ENCODE measurements at places on chromosomes 7 and 10.

- no peak overlapping the region for H3K4me3 ChIP-seq
- no peaks in the 10 kb centered on the region for H3K27me3 ChIP-seq
- no peak overlapping the region for H3K27ac ChIP-seq
- no peaks in the 10 kb centered on the region for H3K36me3 ChIP-seq
Measured at GRCh38 chr7:117489016-117489415, 9.2 kb downstream of the CFTR start.

- no peak for DNase-seq
- no peak overlapping the region for H3K27ac ChIP-seq
- H3K27me3 ChIP-seq: no peaks in the 10 kb centered on the region
- no peaks in the 10 kb centered on the region for H3K4me1 ChIP-seq
- no peak overlapping the region for H3K4me3 ChIP-seq
Measured at GRCh38 chr10:108112218-108112617, 947.7 kb upstream of the SORCS1 start.

DNA sequence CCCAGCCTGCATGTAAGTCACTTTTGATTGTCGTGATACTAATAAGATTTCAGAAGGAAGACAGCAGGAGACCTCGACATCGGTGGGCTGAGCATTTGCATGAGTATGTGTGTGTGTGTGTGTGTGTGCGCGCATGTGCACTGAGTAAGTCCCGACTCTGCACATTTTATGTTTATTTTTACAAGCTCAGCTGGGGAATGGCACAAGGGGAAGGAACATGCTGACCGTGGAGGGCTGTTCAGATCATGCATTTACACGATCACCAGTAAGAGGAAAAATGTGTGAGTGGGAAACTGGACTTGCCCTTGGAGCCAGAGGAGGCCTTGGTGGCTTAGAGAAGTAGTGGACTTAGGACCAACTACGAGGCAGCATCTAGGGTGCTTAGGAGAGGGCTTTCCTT lies 41.3 kb downstream of the IL2RA start:
- H3K4me3 ChIP-seq: no peak overlapping the region
- H3K27ac ChIP-seq: no peak overlapping the region
- no peaks in the 10 kb centered on the region for H3K4me1 ChIP-seq

DNA sequence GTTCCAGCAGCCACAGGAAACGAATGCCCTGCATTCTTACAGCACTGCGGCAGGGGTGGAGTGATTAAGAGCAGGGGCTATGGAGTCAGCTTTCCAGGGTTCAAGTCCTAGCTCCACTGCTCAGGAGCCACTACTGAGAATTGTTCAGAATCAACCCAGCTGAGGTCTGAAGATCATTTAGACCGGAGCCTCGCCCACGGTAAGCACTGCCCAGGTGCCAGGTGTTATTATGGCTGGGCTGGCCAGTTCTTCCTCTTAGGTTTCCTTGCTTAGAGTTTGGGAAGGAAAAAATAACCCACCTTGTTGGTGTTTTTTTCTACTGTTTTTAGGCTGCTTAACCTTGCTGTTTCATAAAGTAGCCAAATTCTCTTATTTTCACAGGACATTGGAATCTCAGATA lies 4.8 kb upstream of the FIGNL1 start:
- no peak overlapping the region for H3K27ac ChIP-seq
- DNase-seq: no peak
- H3K4me1 ChIP-seq: peaks cover 10% of the 10 kb centered on the region
- no peaks in the 10 kb centered on the region for H3K36me3 ChIP-seq

DNA sequence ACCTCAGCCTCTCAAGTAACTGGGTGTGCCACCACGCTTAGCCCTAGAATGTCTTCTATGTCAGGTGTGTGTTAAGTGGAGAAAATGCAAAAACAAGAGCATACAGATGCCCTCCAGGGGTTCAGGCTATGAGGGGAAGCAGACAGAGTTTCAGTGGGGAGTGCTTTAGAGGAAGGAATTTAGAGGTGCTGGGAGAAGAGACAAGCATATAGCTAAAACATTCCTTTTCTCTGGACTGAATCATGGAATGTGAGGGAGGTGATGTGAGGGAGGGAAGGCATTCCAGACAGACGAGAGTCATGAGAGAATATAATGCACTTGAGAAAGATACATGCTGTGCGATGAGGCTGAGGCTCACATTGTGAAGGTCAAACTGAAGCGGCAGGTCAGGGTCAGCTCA lies 6.6 kb upstream of the ZNF786 start:
- no peaks in the 10 kb centered on the region for H3K36me3 ChIP-seq
- H3K4me3 ChIP-seq: no peak overlapping the region
- no peak for DNase-seq
- H3K27me3 ChIP-seq: no peaks in the 10 kb centered on the region
- H3K27ac ChIP-seq: no peak overlapping the region

GRCh38 chr7:129255800-129256199 lies 31.0 kb downstream of the AHCYL2 start:
- no peaks in the 10 kb centered on the region for H3K27me3 ChIP-seq
- H3K4me1 ChIP-seq: no peaks in the 10 kb centered on the region
- H3K36me3 ChIP-seq: no peaks in the 10 kb centered on the region
- H3K27ac ChIP-seq: no peak overlapping the region
- H3K4me3 ChIP-seq: no peak overlapping the region
- no peak for DNase-seq

- peaks cover 13% of the 10 kb centered on the region for H3K4me1 ChIP-seq
- peaks cover 38% of the 10 kb centered on the region for H3K27me3 ChIP-seq
- H3K36me3 ChIP-seq: no peaks in the 10 kb centered on the region
- no peak overlapping the region for H3K27ac ChIP-seq
Measured at GRCh38 chr7:20785157-20786048, 1.3 kb downstream of the SP8 start.

DNA sequence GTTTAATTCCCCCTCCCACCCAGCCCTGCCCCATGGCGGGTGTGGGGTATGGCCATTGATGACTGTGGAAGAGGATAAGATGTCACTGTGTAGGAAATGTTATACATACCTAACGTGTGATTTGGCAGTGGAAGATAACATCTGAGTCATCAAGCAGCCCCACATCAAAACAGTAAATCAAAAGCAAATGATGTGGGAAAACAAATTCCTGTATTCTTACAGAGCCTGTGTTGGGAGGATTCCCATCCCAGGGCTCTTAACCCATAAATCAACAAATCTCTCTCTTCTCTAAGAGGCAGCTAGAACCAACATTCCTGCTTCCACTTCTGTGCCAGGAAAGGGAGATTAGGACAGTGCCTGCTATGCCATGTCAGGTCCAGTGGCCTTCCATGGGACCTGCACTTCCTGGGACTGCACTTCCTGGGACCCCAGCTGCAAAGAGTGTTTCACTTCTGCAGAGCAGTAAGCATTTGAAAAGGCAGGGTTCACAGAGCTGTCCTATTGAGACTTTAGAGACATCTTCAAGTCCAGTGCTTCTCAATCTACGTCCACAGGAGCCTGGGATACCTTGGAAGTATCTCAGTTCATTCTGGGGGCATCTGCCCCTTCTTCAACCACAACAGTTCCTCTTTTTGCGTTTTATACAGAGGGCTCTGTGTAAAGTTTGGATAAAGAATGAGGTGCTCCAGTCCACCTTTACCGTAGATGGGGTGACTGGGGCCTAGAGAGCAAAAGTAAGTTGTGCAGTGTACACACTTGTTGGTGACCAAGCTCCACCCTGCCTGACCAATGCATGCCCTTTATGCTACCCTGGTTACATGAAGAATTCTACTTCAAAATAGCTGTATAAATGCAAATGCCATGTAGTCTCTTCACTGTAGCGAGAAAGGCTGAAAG lies 45.7 kb downstream of the ATXN7L1 start:
- no peaks in the 10 kb centered on the region for H3K4me1 ChIP-seq
- no peak overlapping the region for H3K27ac ChIP-seq
- no peak for DNase-seq
- H3K27me3 ChIP-seq: no peaks in the 10 kb centered on the region
